Hair follicle dermal papilla cell (primary cell): ENCODE measurements at places on chromosomes 13 and 19. TPM values are rescaled to one million over a fixed set of nuclear protein-coding genes. Genes with fewer than 3 reads are reported as not detected.

IRF3 gene
- total RNA-seq = 32.3 and 32.8 TPM in 2 replicates

GTF2F1 gene
- total RNA-seq = 45.9 and 46.8 TPM in 2 replicates

CRB3 gene
- not detected in 2 replicates for total RNA-seq

ZNF560 gene
- total RNA-seq = 1.5 and 2.6 TPM in 2 replicates

ZNF177 gene
- 1.3 and 1.5 TPM in 2 replicates for total RNA-seq
